ENCODE measurements at places on chromosomes 4 and X.

GRCh38 chr4:7337196-7338058, 97.3 kb downstream of the PSAPL1 start:
- no peak for DNase-seq

GRCh38 chrX:39227371-39227770, 426.1 kb downstream of the MID1IP1 start:
- no peak for DNase-seq

DNA sequence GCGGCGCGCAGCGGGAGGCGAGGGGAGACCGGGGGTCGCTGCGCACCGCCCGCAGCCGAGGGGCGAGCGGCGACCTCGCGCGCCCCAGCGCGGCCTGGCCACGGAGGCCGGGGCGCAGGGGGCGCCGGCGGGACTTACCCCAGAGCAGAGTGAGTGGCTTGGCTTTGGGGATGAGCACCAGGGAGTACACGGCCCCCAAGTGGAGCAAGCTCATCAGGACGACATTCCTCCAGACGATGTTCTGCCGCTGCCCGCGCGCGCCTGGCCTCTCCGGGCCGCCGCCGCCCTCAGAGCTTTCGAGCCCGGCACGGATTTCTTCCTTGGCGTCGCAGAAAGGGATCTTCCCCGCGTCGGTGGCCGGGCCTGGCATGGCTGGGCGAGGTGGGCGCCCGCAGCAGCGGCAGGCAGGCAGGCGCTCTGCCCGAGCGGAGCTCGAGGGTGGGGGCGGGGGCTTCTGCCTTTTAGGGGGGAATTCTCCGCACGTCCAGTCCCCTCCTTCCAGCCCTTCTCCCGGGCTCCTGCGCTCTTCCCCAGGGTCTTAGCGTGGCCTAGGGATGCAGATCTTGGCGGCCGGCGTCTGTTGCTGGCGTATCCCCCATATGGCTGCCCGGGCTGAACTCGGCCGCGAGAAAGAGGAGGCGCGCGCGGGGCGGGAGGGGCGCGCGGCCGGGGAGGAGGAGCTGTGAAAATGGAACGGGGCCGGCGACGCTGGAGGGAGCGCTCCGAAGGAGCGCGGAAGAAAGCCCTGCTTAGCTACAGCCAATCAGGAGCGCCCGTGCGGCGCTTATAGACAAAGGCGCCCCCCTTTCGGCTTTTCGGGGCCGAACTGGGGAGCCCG, at the start of gene SCD5:
SCD5 (minus strand) TSS at position 629 of the 838 bp plus-strand sequence; CDS start at position 370, 259 bp downstream.
- peak; percentile 88 for DNase-seq

DNA sequence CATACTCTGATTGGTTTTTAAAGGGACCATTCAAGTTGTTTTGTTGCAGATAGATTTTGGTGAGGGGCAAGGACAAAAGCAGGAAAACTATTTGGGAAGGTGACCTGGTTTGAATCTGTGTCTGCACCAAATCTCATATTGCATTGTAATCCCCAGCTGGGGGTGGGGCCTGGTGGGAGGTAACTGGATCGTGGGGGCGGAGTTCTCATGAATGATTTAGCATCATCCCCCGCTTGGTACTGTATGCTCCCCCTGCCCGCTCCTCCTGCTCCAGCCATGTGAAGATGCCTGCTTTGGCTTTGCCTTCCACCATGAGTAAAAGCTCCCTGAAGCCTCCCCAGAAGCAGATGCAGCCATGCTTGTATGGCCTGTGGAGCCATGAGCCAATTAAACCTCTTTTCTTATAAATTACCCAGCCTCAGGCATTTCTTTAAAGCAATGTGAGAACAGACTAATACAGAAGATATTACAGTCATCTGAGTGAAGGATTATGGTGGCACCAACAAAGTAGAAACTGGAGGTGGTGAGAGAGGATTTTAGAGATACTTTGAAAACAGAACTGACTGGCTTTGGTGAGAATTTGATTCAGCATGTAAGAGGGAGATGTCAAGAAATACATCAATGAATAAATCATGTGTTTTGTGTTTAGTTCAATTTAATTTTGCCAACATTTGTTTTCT, 14.4 kb downstream of the IL21 start:
- DNase-seq = no peak

DNA sequence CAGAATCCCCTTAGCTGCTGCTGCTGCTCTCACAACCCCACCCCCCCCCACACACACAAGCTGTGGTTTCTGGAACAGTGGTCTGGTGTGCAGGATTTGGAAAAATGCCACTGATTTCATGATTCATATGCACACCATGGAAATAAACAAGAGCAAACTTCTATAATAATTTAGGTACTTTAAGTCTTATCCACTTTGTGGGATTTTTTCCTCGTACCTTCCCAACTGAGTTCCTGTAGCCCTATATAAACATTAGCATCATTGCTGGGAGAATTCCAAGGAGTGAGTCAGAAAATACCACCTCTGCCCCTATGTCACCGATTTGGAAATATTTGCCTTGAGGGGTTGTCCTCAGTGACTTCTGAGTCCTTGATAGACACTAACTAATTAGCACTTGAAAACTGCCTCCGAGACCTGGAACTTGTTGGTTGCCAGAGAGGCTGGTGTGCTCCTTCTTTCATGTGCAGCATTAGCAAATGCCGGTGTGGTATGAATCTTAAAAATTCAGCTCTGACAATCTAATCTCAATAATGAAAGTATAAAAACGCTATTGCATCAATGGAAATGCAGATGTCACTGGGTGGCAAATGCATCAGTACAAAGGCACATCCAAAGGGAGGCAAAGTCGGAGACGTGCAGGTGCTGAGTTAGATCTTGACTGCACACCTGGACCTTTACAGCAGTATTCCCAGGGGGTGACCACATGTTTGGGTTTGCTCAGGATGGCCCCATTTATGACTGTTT, 61.8 kb downstream of the CPE start:
- peak; percentile 69 for DNase-seq

- peak; percentile 8 for DNase-seq
Measured at GRCh38 chr4:20095805-20096541, 155.7 kb upstream of the SLIT2 start.
